ENCODE measurements at places on chromosomes 1 and 21.

GRCh38 chr1:185213091-185213490 lies 56.1 kb downstream of the SWT1 start:
- DNase-seq: no peak

- DNase-seq: no peak
Observed at GRCh38 chr21:14088391-14088790, 122.4 kb downstream of the LIPI start.

DNA sequence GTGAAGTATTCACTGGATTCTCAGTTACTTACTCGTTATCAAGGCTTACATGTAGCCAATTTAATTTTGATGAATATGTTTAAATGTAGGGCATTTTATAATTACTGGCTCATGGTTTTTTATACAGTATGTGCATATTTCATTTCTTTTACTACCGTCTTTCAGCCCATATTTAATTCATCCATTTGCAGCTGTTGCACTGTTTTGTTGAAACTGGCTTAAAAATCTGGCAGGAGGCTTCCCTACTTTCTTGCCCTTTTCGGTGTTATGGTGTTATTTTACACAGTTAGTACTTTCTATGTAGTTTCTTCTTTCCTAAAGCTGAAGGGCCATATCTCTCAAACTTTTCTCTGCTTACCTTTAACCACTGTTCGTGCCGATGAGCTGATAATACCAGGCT lies 54.2 kb downstream of the ITSN1 start:
- no peak for DNase-seq

- DNase-seq: no peak
Observed at GRCh38 chr21:16285605-16286126, 555.9 kb downstream of the USP25 start.

DNA sequence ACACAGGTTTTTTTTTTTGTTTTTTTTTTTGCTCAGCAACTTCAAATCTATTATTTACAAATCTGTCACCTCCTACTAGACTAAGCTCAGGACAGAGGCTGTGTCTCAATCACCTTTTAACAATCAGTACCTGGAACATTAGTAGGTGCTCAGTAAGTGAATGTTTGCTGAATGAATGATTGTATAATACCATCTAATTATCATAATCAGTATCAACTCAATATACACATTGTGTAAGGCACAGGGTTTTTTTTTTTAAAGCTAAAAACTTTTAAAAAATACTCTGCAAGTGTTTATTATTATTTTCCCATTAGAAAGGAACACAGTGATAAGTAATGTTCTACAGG lies 9.2 kb downstream of the ERRFI1 start:
- no peak for DNase-seq

DNA sequence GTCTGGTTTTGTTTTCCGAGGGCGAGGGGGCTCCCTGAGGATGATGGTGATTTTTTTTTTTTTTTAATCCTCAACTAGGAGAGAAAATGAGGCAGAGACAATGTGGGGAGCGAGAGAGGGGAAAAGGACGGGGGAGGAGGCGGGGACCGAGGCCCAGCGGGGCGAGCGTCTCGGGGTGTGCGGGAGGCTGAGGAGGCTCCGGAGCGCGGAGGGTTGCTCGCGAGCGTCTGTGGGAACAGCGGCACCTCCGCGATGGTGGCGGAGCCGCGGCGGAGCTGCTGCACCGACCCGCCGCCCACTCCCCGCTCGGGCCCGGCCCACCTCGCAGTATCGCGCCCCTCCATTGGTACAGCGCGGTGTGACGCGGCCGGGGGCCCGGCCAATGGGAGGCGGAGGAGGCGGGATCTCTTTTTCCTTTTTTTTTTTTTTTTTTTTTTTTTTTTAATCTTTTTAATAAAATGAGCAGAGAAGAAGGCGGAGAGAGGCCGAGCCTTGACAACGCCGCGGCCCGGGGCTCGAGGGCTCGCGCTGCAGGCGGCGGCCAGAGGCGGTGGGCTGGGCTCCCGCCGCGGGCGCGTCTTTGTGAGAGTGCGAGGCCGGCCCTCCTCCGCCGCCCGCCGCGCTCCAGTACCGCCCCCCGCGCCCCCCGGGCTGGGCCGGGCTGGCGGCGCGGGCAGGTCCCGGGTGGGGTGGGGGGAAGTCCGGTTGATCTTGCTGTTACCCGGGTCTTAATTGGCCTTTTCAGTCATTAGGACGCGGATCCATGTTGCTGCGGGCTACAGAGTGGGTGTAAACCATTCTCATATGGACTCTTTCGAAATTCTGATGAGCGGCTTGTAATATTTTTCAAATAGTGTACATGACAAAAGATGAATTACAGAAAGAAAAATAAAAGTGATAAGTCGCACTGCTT lies at the start of gene RERE:
RERE (minus strand) TSS at position 229 of the 913 bp plus-strand sequence.
- DNase-seq: peak; percentile 76

DNA sequence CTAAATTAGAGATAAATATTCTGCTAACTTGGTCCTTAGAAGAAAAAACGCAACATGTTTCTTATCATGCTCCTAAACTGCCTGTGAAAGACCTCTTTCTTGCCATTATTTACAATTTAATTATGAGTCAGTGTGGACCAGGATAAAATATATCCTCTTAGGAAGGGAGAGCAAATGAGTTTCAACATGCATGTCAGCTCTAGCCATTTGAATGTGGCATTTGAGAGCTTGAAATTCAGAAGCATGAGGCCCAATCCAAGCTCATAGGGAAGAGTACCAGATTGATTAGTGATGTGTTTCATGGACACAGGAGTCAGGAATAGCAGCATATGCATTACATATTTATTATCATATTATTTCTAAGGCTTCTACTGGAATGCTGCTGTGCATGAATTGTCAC lies 39.3 kb downstream of the TBX15 start:
- no peak for DNase-seq

- peak; percentile 87 for DNase-seq
Observed at GRCh38 chr1:32241001-32241763, 5.8 kb upstream of the FAM167B start.

DNA sequence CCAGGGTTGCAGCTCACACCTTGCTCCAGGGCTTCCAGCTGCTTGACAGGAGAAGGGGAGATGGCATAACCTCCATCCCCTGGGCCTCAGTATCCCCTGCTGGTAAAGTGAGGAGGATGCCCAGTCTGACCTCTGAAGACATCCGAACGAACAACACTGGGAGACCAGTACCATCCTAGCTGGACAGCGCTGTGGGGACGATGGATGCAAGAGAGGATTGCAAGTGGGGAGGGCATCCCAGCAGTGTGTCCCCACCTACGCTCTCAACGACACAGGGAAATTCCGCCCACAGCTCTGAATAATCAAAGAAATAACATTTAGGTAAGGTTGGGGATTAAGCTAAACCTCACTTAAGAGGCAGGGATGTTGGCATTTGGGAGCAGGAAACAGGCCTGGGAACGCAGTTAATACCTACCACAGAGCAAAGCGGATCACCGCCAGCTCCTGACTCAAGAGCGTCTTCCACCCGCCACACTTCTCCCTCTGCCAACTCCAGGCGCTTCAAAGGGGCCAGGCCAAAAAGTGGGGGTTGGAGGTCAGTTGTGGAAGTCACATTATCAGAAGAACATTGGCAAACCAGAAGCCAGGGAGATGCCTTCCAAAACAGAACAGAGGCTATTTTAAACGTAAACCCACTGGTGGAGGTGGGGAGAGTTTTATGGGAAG lies 47.6 kb downstream of the SSBP3 start:
- no peak for DNase-seq

DNA sequence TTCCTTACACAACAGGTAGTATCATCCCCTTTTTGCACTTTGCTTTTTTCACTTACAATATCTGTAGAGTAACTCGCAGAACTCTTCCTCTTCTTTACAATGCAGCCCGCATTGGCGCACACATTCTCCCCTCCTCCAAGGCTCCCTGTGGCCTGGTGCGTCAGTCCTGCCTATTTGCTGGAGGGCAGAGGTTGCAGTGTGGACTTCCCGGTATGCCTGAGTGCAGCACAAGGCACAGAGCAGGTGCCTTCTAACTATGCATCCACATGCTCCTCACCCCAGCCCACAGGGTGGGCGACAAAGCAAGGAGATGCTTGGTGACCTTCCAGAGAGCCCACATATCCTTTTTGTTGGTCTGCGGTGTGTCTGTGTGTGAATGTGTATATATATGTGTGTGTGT lies 53.3 kb downstream of the ARHGEF11 start:
- no peak for DNase-seq

DNA sequence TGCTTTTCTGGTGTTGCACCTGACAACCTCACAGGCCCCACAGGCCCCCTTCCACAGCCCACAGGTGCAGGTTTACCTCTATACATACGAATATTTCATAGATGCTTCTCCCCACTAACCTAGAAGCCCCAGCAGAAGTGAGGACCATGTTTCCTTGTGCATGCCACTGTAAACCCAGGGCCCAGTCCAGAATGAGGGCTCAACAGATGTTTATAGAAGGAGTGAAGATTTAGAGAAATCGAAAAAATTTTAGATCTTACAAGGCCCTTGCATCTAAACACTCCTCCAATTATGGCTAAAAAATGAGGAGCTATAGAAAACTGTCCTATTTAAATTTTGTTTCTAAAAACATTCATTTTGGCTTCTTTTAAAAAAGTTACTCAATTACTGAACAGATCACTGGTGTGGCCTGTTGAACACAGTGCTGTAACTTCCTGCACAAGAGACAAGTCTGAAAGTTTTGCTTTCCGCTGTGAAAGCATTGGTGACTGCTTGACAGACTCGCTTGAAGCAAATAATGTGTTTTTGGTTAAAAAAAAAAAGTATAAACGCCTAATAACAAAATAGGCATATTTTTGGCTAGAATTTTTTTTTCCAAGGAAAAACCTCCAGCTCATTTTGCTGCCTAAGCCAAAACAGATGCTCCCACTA lies 1.2 kb downstream of the ABCB10 start:
- DNase-seq: no peak

DNA sequence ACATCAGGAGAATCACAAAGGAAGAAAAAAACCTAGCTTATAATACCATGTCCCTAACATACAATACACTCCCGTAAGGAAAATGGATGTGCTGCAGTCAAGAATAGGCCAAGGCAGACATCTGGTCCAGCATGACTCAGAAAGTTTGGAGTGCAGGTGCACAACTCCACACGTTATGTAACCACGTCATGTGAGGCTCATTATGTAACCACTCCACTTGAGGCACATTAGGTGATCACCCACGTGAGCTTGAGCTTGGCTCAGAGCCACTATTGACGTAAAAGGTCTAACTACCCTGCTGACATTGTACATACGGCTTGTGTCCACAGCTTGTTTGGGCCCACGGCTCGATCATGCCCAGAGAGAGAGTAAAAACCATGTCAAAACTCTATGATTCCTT lies 99.8 kb upstream of the C1orf21 start:
- DNase-seq: no peak

DNA sequence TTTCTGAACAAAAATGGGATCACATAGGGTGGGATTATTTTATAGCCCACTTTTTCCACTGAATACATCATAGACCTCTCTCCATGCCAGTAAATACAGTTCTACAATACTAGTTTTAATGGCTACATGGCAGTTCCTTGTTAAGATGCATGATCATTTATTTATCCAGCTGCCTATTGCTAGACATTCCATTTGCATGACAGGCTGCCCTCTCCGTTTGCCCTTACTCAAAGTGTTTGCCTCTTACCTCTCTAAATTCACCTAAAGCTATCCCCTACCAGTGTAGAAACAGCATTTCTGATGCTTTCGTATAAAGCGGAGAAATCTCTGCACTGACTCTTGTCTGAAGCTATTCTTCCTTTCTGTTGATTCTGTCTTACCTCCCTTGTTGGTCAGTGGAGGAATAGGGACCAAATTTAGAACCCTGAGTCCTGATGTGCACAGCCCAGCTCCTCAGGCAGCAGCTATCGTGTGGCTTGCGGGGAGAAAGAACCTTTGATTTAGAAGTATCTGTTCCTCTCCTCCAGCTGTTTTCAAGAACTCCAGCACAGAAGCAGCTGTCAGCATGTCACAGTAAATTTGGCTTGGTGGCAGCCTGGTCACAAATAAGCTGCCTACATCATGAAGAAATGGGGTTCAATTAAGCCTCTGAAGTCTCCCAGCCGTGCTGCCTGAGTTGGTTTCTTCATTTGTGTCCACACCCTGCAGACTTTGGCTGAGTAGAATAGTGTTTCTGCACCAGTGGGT lies 337.3 kb downstream of the PRDM2 start:
- no peak for DNase-seq

GRCh38 chr21:33495743-33496142 lies 4.2 kb upstream of the DNAJC28 start:
- DNase-seq: no peak

DNA sequence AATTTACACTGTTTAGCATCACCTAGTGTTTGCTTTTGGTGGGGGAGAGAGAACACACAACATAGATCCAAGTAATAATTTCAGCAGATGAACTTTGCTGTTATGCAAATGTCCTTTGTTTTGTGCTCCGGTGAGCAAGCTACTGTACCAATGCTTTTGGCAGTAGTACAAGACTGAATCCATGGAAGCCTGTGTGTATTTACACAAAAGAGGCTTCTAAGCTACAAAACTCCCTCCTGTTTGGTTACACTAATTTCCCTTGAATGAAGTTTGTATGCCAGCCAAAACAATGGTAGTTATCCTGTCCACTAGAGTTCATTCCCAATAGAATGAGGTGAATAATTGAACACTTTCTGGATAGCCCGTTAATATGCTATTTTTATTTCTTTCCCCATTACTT lies 320.5 kb downstream of the KCTD3 start:
- DNase-seq: no peak

- DNase-seq: no peak
Observed at GRCh38 chr1:208985231-208985630, 598.3 kb upstream of the CAMK1G start.

- peak; percentile 76 for DNase-seq
Observed at GRCh38 chr1:12525311-12526181, 92.5 kb downstream of the DHRS3 start.

DNA sequence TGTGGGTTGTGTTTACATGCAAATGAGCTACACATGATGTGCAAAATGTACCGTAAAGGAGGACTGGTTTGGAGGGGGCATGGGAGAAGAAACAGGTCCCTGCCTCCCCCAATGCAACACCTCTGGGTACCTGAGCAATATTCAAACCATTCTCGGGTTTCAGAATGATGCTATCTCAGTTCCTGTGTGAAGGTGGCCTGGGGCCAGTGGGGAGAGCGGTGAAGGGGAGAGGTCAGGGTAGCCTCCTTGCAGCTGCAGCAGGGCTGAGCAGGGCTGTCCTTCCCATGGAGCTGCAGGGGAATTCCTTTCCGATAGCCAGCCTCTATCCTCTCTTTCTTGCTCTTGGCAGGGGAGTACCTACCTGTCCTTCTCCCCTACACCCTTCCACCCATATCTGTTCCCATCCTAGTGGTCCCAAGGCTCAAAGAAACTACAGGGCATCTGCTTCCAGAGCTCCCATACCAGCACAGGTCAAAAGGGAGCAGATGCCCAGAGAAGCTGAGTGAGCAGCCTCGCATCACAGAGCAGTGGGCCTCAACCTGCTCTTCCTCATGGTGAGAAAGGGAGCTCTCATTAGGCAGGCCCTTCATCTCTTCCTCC lies 11.9 kb downstream of the MEF2D start:
- DNase-seq: no peak

All from ascending aorta (tissue), 2 donors.